HCT116 (cell line): ENCODE measurements at places on chromosomes 11 and 22. TPM values are rescaled to one million over a fixed set of nuclear protein-coding genes. Genes with fewer than 3 reads are reported as not detected.

DNA sequence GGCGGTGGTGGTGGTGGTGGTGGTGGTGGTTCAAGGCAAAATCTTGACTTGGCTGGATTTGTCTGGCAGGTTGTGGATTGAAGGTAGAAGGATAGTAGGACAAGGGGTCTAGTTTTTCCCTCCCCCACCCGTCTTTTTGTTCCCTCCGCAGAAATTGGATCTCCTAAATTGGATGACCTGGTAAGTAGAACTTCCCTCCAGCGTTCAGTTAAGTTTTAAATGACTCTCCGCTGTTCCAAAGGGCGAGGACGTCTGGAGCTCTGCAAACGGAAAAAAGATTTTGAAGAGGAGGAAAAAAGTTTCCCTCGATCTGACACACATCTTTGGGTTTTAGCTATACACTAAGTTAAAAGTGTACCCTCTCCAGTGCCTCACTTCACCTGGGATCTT, 422 bp upstream of the LGR4 start:
- no peak for DNase-seq

DNA sequence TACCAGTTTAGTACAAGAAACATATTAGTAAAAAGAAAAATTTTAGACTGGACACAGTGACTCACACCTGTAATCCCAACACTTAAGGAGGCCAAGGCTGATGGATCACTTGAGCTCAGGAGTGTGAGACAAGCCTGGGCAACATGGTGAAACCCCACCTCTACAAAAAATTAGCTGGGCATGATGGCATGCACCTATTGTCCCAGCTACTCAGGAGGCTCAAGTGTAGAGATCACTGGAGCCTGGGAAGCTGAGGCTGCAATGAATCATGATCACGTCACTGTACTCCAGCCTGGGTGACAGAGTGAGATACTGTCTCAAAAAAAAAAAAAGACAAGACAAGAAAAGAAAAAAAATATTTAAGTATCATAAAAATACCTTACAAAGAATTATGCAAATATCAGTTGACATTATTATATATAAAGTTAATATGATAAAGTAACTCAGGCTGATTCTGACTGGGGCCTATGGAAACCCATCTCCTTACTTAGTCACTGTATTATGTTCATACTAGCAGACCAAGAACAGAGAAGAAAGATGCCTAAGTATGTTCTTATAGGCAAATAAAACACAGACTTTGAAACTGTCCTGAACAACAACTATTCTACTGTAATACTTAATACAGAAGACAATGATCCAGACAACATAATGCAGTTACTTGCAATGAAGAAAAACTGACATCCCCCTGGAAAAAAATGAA, 27.3 kb downstream of the FAM168A start:
- peak; percentile 8 for DNase-seq

DNA sequence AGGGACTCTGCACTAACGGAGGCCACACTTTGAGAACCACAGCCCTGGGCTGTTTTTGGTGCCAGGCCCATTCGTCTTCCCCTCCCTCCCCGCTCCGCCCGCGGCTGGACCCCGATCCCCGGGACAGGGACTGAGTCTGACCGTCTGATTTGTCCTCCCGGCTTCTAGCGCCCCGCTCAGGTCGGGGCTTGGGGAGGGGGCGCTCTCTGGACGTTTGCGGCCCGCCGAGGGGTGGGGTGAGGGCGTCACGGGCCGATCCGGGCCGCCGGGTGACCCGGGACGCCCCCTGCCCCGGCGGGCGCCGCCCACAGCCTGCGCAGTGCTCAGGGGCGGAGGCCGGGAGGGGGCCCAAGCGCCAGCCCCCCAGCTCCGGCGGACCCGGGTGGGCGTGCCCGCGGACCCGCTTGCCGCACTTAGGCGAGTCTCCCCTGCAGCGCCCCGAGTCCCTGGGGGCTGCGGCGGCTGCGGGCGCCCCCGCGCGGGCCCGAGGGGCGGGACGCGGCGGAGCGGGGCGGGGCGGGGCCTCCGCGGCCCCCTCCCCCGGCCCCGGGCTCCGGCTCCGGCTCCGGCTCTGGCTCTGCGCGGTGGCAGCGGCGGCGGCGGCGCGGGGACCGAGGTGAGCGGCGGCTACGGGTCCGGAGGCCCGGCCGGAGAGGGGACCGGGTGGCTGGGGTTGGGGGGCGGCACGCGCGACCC, 33.7 kb upstream of the PRR5 start:
- DNase-seq: no peak

DNA sequence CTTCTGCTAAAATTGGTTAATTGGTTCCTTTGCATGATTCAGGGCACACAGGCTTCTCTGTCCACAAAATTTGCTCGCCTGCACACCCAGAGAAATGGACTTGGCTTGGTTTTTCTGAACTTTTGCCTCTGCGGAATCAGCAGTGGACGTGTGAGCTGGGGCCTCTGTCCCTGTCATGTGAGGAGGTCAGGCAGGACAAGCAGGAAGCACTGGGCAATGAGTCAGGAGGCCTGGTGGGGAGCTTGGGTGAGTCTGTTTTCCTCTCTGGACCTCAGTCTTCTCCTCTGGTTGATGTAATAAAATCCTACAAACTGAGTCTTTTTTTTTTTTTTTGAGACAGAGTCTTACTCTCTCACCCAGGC, 10.4 kb upstream of the CELSR1 start:
- no peak for DNase-seq

- no peak for DNase-seq
Measured at GRCh38 chr22:18997925-18998315, 61.8 kb upstream of the PRODH start.

Gene AMOTL1
- 27.6 TPM for total RNA-seq

GRCh38 chr22:26065847-26066246, 103.4 kb upstream of the SEZ6L start:
- no peak for DNase-seq

DNA sequence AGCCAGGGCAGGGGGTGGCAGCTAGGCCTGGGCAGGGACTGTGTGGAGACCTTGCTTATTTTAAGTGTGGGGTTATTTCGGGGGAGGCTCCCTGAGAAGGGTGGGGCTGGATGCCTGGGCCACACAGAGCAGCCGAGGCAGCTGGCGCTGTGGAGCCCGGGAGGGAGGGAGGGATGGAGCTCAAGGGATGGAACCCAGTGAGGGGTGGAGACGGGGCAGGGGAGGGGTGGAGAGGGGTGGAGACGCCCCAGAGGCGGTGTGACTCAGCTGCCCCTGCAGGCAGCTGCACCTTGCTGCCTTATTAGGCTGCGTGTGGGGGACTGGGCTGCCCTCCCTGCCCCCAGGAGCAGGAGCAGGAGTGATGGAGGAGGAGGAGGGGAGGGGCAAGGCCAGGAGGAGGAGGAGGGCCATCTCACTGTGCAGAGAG, 9.8 kb upstream of the TSSC4 start:
- DNase-seq: no peak

DNA sequence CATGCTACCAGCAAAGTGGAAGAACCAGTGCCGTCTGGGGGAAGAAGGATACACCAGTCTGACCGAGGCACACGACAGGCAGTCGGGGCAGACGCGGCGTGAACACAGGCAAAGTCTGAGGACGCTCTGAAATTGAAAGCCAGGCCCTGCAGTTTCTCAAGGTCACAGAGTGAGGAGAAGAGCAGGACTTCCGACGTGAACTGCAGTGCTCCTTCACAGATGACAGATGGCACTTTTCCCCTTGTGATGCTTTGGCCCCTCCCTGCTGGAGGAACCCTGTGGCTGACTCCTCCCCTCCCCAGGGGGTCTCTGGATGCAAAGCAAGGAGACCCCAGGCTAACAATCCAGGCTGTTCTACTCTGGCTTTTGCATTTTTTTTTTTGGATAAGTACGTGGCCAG, 19.6 kb upstream of the JAM3 start:
- DNase-seq: no peak

DNA sequence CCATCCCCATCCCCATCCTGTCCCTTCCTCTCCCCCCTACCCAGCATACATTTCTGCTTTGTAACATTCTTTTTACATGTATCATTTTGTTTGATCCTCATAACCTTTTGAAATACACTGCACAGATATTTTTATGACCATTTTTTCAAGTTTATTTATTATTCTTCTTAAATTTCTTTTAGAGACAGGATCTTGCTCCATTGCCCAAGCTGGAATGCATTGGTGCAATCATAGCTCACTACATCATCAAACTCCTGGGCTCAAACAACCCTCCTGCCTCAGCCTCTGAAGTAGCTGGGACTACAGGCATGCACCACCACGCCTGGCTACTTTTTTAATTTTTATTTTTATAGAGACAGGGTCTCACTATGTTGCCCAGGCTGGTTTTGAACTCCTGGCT, 99.4 kb upstream of the AKIP1 start:
- no peak for DNase-seq

DNA sequence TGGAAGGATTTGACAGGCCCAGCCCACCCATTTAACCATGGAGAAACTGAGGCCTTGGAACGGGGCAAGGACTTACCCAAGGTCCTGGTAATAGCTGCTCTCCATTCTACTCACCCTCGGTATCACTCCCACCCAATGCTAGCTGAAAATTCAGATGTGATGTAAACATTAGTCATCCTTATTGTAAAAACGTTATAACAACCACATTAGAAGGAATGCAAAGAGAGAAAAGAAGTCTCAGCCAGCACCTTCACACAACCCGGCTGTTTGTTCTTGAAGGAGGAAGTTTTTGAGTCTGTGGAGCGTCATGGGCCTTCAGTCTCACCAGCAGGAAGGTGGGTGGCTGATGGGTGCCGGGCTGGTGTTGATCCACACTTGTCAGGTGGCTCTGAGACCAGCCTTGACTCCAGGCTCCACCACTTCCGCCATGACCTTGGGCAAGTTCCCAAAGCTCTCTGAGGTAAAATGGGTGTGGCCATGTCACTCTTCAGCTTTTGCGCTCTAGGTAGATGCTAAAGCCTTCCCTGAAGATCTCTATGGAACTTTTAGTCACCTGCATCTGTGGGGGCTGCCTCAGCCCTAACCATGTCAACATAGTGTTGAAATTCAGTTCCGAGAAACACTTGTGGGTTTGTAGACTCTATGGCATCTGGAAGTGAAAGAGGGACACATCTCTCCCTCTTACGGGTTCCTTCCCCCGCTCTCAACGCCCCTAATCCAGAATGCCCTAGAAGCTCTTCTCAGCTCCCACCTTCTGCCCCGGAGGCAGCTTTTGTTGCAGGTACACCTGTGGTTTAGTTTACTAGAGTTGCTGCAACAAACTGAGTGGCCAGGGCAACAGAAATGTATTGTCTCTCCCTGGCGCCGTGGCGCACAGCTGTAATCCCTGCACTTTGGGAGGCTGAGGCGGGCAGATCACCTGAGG, 14.8 kb downstream of the CD6 start:
- DNase-seq: no peak

Gene SLC22A9
- not detected for total RNA-seq

Gene UPK3A
- not detected for total RNA-seq

DNA sequence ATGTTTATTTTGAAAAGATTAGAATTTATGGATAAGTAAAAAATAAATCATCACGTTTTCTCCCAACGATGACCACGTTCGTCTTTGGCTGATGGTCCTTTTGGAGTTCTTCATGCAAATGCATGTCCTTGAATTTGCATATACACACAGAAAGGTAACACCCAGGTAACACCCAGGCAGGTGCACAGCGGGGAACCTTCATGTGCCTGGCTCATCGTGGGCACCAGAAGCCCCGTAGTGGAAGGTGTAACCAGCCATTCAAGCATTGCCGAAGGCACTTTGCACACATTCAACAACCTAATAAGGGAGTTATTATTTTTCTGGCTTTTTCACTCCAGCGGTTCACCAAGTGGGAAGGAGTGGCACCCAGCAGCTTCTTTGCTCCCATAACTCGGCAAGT, 404.6 kb downstream of the TBC1D22A start:
- no peak for DNase-seq

Gene OR52E4
- not detected for total RNA-seq

DNA sequence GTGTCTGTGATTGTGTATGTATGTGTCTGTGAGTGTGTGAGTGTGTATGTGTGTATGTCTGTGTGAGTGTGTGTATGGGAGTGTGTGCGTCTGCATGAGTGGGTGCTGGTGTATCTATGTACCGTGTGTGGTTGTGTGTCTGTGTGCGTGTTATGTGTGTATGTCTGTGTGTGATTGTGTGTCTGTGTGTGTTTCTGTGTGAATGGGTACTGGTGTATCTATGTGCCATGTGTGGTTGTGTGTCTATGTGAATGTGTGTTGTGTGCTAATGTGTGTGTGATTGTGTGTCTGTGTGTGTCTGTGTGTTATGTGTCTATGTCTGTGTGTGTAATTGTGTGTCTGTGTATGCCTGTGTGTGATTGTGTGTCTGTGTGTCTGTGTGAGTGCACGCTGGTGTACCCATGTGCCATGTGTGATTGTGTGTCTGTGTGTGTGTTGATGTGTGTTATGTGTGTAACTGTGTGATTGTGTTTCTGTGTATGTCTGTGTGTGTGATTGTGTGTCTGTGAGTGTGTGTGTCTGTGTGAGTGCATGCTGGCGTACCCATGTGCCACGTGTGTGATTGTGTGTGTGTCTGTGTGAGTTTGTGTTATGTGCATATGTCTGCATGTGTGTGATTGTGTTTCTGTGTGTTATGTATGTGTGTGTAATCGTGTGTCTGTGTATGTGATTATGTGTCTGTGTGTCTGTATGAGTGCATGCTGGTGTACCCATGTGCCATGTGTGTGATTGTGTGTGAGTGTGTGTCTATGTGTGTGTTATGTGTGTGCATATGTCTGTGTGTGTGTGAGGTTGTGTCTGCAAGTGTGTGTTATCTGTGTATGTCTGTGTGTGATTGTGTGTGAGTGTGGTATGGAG, 6.8 kb upstream of the CACNA1I start:
- DNase-seq: no peak

DNA sequence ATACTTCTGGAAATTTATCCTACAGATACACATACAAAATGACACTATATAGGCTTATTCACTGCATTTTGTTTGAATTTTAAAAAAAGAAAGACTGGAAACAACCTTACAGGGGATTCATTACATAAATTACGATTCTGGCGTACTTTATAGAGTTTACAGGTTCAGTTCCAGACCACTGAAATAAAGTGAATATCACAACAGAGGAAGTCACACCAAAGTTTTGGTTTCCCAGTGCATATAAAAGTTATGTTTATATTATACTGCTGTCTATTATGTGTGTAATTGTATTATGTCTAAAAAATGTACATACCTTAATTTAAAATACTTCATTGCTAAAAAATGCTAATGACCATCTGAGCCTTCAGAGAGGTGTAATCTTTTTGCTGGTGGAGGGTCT, 62.0 kb downstream of the EMSY start:
- no peak for DNase-seq

DNA sequence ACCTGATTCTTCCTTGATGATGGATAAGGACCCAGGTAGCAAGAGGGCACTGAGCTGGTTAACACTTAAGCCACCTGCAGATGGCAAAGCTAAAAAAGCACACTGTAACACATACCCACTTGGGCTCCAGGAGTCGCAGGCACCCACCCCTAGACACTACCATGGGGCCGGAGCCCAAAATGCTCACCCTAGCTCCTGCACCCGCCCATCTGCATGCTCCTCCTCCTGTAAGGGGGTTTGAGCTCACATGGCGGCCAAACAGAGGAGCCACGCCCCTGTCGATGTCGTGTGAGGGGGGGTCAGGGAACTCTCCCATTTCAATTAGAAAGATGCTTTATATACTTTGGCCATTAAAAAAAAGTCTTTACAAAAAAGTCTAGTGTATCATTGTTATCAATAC, 370.7 kb downstream of the DLG2 start:
- no peak for DNase-seq
